ENCODE measurements at places on chromosomes 16 and 17.

- DNase-seq: no peak
Observed at GRCh38 chr17:49858796-49859195, 10.9 kb upstream of the TAC4 start.

- no peak for DNase-seq
Observed at GRCh38 chr16:24670623-24671454, 58.6 kb upstream of the TNRC6A start.

- no peak for DNase-seq
Observed at GRCh38 chr16:85608515-85608885, 4.6 kb upstream of the GSE1 start.

DNA sequence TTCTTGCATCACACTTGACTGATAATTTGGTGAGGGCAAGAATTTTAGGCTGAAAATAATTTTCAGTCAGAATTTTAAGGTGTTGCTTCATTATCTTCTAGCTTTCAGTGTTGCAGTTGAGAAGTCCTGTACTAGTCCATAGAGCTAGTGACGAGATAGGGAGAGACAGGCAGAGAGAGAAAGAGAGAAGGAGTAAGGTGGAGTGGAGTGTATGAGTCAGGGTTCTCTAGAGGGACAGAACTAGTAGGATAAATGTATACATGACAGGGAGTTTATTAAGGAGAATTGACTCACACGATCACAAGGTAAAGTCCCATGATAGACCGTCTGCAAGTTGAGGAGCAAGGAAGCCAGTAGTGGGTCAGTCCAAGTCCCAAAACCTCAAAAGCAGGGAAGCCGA lies 127.2 kb downstream of the UTP18 start:
- no peak for DNase-seq

DNA sequence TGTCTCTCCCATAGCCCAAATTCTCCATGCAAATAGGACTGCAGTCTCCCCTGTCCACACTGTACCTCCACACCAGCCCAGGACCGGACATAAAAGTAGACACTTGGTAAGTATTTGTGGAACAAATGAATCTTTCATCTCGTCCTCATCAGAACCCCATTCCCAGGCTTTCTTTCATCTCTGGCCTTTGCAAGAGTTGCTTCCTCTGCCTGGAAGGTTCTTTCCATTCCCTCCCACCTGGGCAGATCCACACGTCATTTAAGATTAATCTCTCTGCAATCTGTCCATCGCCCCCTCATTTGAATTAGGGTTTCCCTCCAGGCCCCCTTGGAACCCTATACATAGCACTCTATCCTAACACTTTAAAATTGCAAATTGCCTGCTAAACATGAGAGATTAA lies 3.9 kb upstream of the NXPH3 start:
- DNase-seq: no peak

DNA sequence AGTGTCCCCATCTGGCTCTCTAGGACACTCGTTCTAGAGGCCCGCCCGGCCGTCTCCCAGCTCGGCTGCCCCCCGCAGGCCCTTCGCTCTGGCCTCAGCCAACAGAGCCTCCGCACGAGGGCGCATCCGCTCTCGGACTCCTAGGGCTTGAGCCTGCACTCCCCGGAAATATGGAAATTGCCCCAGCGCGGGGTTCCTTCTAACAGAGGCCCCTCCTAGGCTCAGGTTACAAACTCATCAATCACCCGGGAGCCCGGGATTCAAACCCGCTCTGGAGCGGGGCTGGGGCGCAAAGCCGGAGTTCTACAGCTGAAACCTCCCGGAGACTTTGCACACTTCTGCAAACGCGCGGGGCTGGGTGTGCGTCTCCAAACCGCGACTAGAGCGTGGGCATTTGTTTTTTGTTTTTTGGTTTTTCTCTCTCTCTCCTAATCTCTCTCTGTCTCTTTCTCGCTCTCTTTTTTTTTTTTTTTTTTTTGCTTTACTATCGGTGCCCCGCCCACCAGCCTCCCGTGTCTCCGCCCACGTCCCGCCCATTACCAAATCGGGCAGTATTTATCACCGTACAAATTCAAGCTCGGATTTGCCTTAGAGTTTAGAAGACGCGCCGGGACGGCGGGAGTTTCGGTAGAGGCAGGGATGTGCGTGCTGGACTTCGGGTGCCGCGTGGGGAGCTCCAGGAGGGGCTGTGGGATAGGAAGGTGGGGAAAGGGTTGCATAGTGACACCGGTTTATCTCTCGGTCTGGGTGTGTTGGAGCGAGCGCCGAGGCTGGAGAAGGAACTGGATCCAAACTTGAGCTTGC lies 2.4 kb upstream of the FOXL1 start:
- peak; percentile 35 for DNase-seq

DNA sequence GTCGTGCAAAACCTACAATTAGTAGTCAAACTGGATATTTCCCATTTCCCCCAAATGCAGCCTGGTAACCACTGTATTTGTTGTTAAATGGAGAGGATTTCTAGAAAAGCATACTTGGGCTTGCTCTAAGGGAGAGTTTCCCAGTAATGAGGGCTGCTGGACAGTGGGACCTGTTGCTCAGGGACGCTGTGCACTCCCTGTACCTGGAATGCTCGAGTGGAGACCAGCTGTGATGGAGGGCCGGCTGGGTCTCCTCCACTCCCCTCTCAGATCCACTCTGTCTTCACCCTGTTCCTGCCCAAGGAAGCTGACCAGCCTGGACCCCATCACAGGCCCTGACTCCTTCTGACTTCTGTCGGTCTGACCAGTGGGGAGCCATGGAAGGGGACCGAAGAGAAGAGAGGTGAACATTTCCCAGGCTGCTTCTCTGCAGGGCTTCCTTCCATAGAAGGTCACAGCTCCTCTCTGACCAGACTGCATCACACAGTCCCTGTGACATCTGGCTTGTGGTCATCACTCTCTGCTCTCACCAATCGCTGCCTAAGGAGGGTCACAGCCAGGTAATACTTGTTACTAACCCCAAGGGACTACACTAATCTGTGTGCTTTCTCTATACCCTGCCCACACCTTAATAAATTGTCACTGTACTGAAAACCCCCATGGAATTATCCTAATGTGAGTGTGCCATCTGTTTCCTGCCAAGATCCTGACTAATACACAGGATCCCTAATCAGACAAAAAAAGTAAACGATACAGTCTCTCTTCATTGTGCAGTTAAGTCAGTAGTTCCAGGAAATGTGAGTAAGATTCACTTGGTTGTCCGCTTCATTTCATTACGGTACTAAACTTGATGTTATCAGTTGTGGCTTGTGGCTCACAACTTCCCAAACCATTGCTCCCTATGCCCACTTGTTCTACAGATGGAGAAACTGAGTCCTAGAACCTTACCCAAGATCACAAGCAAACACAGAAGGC lies 102.4 kb downstream of the CCT6B start:
- no peak for DNase-seq

- DNase-seq: no peak
Observed at GRCh38 chr17:9509236-9509816, 66.3 kb downstream of the STX8 start.

DNA sequence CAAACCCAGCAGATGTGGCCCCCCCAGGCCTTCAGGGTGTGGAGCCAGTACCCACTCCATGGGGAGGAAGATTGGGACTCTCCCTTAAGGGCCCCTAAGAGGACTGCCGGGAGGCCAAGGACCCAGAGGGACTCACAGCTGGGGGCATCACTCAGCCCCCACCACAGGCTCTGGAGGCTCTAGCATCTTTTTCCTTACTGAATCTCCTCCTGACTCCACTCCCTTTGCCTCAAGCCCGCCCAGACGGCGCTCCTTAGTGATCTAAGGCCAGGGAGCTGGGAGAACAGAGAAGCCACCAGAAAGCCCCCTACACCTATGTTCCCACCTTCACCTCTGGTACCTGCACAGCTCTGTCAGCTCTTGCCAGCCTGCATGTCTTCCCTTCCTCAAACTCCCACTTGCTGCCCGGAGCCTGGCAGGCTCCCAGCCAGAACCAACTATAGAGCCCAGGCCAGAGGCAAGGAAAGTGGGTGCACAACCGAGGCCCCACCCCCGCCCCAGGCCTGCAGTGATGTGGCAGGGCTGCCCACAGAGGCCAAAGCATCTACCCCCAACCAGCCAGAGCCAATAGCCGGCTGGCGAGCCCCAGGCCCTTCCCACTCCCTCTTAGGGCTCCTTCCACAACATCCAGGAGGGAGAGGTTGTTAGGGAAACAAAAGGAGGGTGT lies 22.3 kb upstream of the MPO start:
- DNase-seq: no peak
